ENCODE measurements at places on chromosomes 1 and 21. TPM values are rescaled to one million over a fixed set of nuclear protein-coding genes. Genes with fewer than 3 reads are reported as not detected.
A peak's percentile ranks its signal among the peaks of the same experiment; 100 is the strongest.

Gene LCE6A
- not detected for total RNA-seq

Gene LENEP
- total RNA-seq, result not detected

- H3K4me3 ChIP-seq, result no peak overlapping the region
- no peaks in the 10 kb centered on the region for H3K36me3 ChIP-seq
- DNase-seq, result no peak
- H3K4me1 ChIP-seq, result peaks cover 22% of the 10 kb centered on the region
- H3K27me3 ChIP-seq, result no peaks in the 10 kb centered on the region
These were observed 87.9 kb downstream of the RPS6KC1 start for GRCh38 chr1:213138892-213139291.

GRCh38 chr21:45308194-45309068 lies 20.7 kb upstream of the POFUT2 start:
- no peaks in the 10 kb centered on the region for H3K27me3 ChIP-seq
- no peak overlapping the region for H3K4me3 ChIP-seq
- no peaks in the 10 kb centered on the region for H3K36me3 ChIP-seq
- peaks cover 27% of the 10 kb centered on the region for H3K4me1 ChIP-seq
- DNase-seq, result peak; percentile 56
- no peak overlapping the region for H3K27ac ChIP-seq

Gene KRTAP22-2
- total RNA-seq, result not detected

GRCh38 chr21:32311621-32312020 lies 13.0 kb downstream of the MRAP start:
- no peak overlapping the region for H3K27ac ChIP-seq
- H3K4me1 ChIP-seq, result no peaks in the 10 kb centered on the region
- H3K36me3 ChIP-seq, result peaks cover 61% of the 10 kb centered on the region
- no peak overlapping the region for H3K4me3 ChIP-seq
- no peaks in the 10 kb centered on the region for H3K27me3 ChIP-seq
- no peak for DNase-seq

Gene CFHR2
- total RNA-seq, result not detected

GRCh38 chr1:111406321-111406768 lies 21.2 kb downstream of the OVGP1 start:
- no peak for DNase-seq
- no peak overlapping the region for H3K4me3 ChIP-seq
- no peaks in the 10 kb centered on the region for H3K4me1 ChIP-seq
- no peaks in the 10 kb centered on the region for H3K36me3 ChIP-seq
- H3K27ac ChIP-seq, result no peak overlapping the region
- no peaks in the 10 kb centered on the region for H3K27me3 ChIP-seq

DNA sequence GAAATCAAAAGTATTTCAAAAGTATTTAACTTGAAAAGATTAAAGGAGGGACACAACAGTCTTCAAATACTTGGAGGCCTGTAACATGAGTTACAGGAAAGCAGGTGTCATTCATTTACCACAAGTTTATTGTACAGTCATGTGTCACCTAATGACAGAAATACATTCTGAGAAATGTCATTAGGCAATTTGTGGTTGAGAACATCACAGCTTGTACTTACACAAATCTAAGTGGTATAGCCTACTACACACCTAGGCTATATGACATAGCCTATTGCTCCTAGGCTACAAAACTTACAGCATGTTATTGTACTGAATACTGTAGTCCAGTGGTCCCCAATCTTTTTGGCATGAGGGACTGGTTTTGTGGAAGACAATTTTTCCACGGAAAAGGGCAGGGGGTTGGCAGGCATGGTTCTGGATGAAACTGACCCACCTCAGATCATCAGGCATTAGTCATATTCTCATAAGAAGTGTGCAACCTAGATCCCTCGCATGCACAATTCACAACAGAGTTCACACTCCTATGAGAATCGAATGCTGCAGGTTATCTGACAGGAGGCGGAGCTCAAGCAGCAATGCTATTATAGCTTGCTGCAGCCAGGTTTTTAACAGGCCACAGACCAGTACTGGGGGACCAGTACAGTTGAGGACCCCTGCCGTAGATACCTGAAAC lies 25.0 kb upstream of the PHTF1 start:
- peaks cover 88% of the 10 kb centered on the region for H3K4me1 ChIP-seq
- peak overlapping the region; percentile 83 for H3K27ac ChIP-seq
- H3K36me3 ChIP-seq, result no peaks in the 10 kb centered on the region
- H3K27me3 ChIP-seq, result no peaks in the 10 kb centered on the region

DNA sequence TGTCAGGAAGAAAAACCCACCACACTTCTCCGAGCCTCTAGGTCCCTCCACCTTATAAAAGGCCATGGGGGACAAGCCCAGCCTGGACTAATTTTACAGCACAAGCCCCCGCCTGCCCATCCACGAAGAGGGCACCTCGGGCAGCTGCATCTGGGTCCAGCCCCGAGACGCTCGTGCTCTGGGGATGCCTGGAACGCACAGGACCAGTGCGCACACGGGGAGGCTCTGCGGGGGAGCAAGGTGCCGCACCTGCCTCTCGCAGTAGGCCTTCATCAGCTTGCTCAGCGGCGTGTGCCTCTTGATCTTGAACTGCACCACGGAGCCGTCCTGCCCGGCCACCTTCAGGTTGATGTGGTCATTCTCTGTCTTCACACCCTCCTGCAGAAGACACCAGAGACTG lies 4.1 kb downstream of the SUMO3 start:
- H3K27ac ChIP-seq, result no peak overlapping the region
- no peak overlapping the region for H3K4me3 ChIP-seq
- no peaks in the 10 kb centered on the region for H3K27me3 ChIP-seq
- H3K36me3 ChIP-seq, result no peaks in the 10 kb centered on the region

- no peaks in the 10 kb centered on the region for H3K27me3 ChIP-seq
- no peaks in the 10 kb centered on the region for H3K36me3 ChIP-seq
- DNase-seq, result no peak
- peaks cover 13% of the 10 kb centered on the region for H3K4me1 ChIP-seq
- no peak overlapping the region for H3K27ac ChIP-seq
These were observed 158.8 kb upstream of the DUSP10 start for GRCh38 chr1:221900678-221901077.

GRCh38 chr1:95744731-95745130 lies 510.7 kb downstream of the RWDD3 start:
- no peaks in the 10 kb centered on the region for H3K27me3 ChIP-seq
- no peak overlapping the region for H3K27ac ChIP-seq
- H3K4me1 ChIP-seq, result no peaks in the 10 kb centered on the region
- H3K4me3 ChIP-seq, result no peak overlapping the region
- no peaks in the 10 kb centered on the region for H3K36me3 ChIP-seq
- no peak for DNase-seq

GRCh38 chr1:61052395-61053225 lies 29.8 kb upstream of the NFIA start:
- H3K4me3 ChIP-seq, result peak overlapping the region; percentile 79
- no peaks in the 10 kb centered on the region for H3K27me3 ChIP-seq
- peaks cover 34% of the 10 kb centered on the region for H3K4me1 ChIP-seq
- no peak for DNase-seq
- peak overlapping the region; percentile 97 for H3K27ac ChIP-seq
- H3K36me3 ChIP-seq, result no peaks in the 10 kb centered on the region

DNA sequence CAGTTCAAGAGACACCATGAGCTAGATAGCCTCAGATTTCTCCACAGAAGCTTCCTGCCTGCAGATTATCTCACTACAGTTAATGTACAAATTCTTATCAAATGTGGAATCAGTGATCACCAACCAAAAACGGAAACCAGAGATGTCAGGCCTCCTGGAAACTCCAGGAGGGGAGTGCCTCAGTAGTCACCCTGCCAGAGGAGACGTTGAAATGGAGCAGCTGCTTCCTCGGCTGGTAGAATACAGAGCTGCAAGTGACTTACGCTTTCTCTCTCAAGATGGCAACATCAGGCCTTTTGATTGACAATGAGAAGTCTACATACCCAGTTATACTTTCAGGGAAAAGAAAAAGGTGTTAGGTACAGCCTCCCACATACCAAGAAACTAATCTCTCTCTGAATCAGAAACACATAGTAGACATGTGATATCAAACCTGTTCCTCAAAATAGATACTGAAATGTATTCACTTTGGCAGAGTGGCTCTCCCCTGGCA lies 52.2 kb downstream of the ACP6 start:
- peak overlapping the region; percentile 78 for H3K27ac ChIP-seq
- no peak for DNase-seq
- H3K4me3 ChIP-seq, result peak overlapping the region; percentile 29
- H3K36me3 ChIP-seq, result peaks cover 5% of the 10 kb centered on the region
- H3K4me1 ChIP-seq, result peaks cover 32% of the 10 kb centered on the region

Gene MRPL20
- total RNA-seq, result 159 TPM

Gene PROX1
- 20.5 TPM for total RNA-seq

Gene MX2
- 3.6 TPM for total RNA-seq

- no peak for DNase-seq
- H3K4me3 ChIP-seq, result no peak overlapping the region
- no peaks in the 10 kb centered on the region for H3K27me3 ChIP-seq
- no peak overlapping the region for H3K27ac ChIP-seq
- H3K36me3 ChIP-seq, result no peaks in the 10 kb centered on the region
- H3K4me1 ChIP-seq, result no peaks in the 10 kb centered on the region
These were observed 165.1 kb downstream of the DAB1 start for GRCh38 chr1:57258557-57259325.

GRCh38 chr1:9551984-9552383 lies 12.7 kb downstream of the SLC25A33 start:
- no peak for DNase-seq
- no peaks in the 10 kb centered on the region for H3K36me3 ChIP-seq
- peaks cover 38% of the 10 kb centered on the region for H3K4me1 ChIP-seq
- H3K27ac ChIP-seq, result peak overlapping the region; percentile 27
- no peak overlapping the region for H3K4me3 ChIP-seq

DNA sequence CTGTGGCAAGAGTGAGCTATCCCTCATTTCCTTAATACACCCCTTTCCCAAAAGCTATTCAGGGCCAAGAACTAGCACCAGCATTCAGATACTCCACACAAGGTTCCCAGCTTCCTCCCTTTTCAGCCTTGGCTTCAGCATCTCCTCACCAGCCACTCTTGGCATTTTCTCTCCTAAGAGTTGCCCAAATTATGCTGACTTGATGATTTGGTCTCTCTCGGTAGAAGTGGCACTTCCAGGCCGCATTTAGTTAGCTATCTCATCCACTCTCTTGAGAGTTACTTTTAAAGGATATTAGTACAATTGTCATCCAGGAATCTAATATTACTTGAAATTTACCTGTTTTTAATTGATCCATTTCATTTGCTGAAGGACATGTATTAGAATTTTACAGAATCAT lies 199.0 kb upstream of the DMRTA2 start:
- no peaks in the 10 kb centered on the region for H3K4me1 ChIP-seq
- H3K4me3 ChIP-seq, result no peak overlapping the region
- no peaks in the 10 kb centered on the region for H3K36me3 ChIP-seq
- H3K27ac ChIP-seq, result no peak overlapping the region
- no peak for DNase-seq

- H3K4me1 ChIP-seq, result no peaks in the 10 kb centered on the region
- DNase-seq, result no peak
- no peaks in the 10 kb centered on the region for H3K36me3 ChIP-seq
- H3K27ac ChIP-seq, result no peak overlapping the region
These were observed 81.9 kb upstream of the RGS2 start for GRCh38 chr1:192726820-192727504.

Gene KCNT2
- total RNA-seq, result 0.58 TPM

- H3K4me1 ChIP-seq, result peaks cover 3% of the 10 kb centered on the region
- H3K27me3 ChIP-seq, result peaks cover 25% of the 10 kb centered on the region
- peak overlapping the region; percentile 69 for H3K4me3 ChIP-seq
- no peak overlapping the region for H3K27ac ChIP-seq
- DNase-seq, result no peak
- no peaks in the 10 kb centered on the region for H3K36me3 ChIP-seq
These were observed 101.9 kb upstream of the SOD1 start for GRCh38 chr21:31557421-31558188.

DNA sequence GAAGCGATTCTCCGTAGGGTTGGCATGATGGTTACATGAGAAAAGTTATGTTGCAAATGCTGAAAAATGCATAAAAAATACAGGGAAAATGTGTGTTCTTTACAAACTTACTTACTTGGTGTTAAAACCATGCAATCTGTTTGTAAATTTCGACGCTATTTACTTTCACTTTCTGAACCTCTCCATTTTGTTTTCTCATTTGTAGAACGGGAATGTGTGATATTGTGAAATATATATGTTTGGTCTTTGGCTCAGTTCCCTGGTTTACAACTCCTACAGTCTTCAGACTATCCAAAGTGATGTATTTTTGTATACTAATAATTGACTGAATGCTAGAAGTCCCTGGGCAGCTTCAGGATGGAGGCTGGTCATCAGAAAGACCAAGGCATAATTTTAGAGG lies 982.3 kb downstream of the ADGRL2 start:
- no peaks in the 10 kb centered on the region for H3K4me1 ChIP-seq
- no peaks in the 10 kb centered on the region for H3K36me3 ChIP-seq
- no peaks in the 10 kb centered on the region for H3K27me3 ChIP-seq
- H3K27ac ChIP-seq, result no peak overlapping the region
- no peak for DNase-seq

DNA sequence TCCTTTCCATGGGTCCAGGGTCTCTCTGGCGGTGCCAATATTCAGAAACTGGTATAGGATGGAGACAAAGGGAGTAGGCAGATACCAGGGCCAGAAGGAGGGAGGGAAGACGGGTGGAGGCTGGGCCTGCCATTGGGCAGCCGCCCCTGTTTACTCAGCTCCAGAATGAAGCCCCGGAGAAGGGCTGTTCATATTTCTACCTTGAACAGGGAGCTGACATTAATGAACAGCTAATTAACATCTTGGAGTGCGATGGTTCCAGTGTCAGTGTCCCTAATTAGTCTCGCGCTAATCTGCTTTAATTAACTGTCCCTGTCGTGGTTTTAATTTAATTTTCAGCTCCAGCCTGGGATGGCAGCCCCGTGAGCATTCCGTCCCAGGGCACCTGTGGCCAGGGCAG lies 113.8 kb downstream of the EPHB2 start:
- H3K36me3 ChIP-seq, result no peaks in the 10 kb centered on the region
- no peaks in the 10 kb centered on the region for H3K4me1 ChIP-seq
- DNase-seq, result no peak
- H3K27me3 ChIP-seq, result no peaks in the 10 kb centered on the region
- no peak overlapping the region for H3K27ac ChIP-seq
- no peak overlapping the region for H3K4me3 ChIP-seq

GRCh38 chr1:156860628-156861423 lies at the start of gene NTRK1:
Gene NTRK1 (plus strand): TSS chr1:156860865. CDS start chr1:156860935, 70 bp downstream.
- peaks cover 19% of the 10 kb centered on the region for H3K4me1 ChIP-seq
- peak within 1 kb of the TSS; percentile 59 for H3K4me3 ChIP-seq

Gene GUCA2B
- total RNA-seq, result not detected

GRCh38 chr1:160061369-160062229 lies 8.4 kb downstream of the KCNJ10 start:
- H3K4me1 ChIP-seq, result no peaks in the 10 kb centered on the region
- no peak overlapping the region for H3K4me3 ChIP-seq
- H3K27ac ChIP-seq, result no peak overlapping the region
- H3K27me3 ChIP-seq, result peaks cover 2% of the 10 kb centered on the region
- no peak for DNase-seq

GRCh38 chr1:3578433-3578805 lies 32.9 kb downstream of the MEGF6 start:
- DNase-seq, result no peak
- no peak overlapping the region for H3K4me3 ChIP-seq
- H3K36me3 ChIP-seq, result no peaks in the 10 kb centered on the region
- no peaks in the 10 kb centered on the region for H3K4me1 ChIP-seq
- H3K27ac ChIP-seq, result no peak overlapping the region

Gene BRDT
- total RNA-seq, result not detected

GRCh38 chr1:48652334-48652733 lies 124.4 kb downstream of the BEND5 start:
- H3K36me3 ChIP-seq, result no peaks in the 10 kb centered on the region
- H3K27me3 ChIP-seq, result no peaks in the 10 kb centered on the region
- no peak for DNase-seq
- peaks cover 6% of the 10 kb centered on the region for H3K4me1 ChIP-seq
- no peak overlapping the region for H3K4me3 ChIP-seq

Gene C2CD2
- 4.8 TPM for total RNA-seq

- no peaks in the 10 kb centered on the region for H3K36me3 ChIP-seq
- H3K27me3 ChIP-seq, result no peaks in the 10 kb centered on the region
- H3K4me1 ChIP-seq, result no peaks in the 10 kb centered on the region
These were observed 108.3 kb downstream of the PTPRC start for GRCh38 chr1:198747127-198747526.

Gene SPATA1
- total RNA-seq, result 1.4 TPM
